EL (cell line): ENCODE measurements at places on chromosomes 1 and 21.

- DNase-seq: peak; percentile 13
These were observed 507.1 kb upstream of the ZRANB2 start for GRCh38 chr1:71587961-71588360.

GRCh38 chr1:67257173-67257535 lies 50.5 kb upstream of the IL12RB2 start:
- no peak for DNase-seq

- DNase-seq: peak; percentile 10
These were observed 1.2 kb downstream of the DMBX1 start for GRCh38 chr1:46490656-46491442.

GRCh38 chr21:37266515-37267221 lies 466 bp downstream of the VPS26C start:
- DNase-seq: peak; percentile 54

DNA sequence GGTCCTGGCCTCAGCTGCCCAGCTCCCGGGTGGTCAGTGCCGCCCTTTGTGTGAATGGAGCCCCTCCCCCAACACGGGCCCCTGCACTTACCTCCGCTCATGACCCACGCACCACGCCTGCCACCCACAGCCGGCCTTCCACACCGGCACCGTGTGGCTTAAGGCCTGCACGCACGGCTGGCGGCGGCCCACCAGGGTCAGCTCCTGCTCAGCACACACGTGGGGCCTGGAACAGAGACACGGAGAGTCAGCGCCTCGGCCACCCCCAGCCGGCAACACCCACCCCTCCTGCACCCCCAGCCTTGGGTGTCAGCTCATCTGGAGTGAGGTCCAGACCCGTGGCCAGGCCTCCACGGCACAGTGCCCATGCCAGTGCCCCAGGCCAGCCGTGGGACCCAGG lies 8.9 kb downstream of the MEGF6 start:
- DNase-seq: no peak

DNA sequence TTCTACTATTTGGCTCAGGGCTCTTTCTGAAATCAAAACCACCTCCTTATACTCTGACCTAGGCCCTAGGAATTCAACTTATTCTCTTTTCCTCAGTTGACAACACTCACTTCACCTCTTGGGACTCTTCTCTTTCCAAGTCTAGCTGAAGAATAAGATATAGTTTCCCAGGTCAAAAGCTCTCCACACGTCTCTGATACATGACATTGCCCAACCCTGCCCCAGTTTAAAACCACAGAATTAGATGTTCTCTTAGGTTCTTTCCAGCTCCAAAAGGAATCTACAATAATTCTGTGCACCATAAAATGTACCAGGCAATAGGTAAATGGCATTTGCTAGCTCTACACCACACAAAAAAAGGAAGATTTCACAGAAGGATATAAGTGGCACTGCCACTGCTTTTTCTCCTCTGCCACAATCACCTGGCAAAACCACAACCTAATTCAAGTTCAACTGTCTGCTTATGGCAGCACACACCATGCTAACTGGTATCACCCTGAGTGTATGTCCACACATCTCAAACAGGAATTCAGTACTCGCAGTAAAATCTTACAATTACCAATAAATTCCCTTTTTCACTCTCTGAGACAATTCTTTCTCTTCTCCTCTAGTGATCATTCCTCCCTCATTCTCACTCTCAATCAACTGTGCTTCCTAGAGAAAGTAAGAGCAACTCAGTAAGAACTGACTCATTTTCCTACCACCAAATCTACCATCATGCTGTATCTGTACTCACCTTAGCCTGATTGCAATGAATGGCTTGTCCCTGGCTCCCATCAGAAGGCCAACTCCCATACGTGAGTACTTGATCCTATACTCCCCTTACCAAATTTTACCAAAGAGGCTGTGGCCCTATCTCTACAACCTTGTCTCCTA lies 27.3 kb downstream of the ZBTB8OS start:
- no peak for DNase-seq

GRCh38 chr1:204162494-204163074 lies 3.6 kb downstream of the REN start:
- DNase-seq: peak; percentile 72

DNA sequence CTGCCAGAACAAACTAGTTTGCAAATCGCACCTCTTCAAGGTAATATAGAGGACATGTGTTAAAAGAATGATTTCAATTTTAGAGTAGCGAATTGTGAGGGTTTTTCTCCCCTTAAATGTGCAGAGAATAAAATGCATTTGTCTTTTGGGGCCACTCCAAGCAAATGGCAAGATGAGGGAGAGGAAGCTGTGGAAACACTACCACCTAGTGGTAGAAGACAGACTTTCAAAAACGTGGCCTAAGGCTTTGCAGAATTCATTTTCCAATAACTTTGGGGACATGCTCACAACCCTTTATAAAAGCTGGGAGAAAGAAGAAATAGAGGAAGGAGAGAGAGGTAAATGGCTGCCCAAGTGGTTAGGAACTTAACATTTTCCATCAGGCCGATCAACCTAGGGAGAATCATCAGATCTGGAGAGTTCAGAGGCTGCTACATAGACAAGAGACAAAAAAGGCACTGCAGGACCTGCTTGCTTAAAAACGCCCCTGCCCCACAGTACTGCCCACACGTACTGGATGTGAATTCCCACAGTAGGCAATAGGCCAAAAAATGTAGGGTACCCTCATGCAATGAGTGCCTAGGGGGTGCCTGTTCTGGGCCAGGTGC lies 15.7 kb upstream of the RCAN1 start:
- DNase-seq: peak; percentile 54

- no peak for DNase-seq
These were observed 77.7 kb upstream of the JUN start for GRCh38 chr1:58861506-58861905.

DNA sequence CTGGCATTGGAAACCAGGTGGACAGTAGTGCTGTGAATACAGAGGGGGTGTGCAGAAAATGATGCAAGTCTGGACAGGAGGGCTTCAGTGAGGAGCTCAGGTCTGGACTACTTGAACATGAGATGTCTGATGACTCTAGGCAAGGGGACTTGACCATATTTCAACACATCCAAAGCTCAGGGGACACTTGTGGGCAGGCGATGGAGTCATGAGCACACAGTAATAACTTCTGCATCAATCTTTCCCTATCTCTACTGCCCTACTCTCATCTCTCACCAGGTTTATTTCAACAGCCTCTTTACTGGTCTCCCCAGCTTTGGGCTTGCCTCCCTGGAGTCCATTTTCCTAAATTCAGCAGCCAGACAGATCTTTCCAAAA lies 21.9 kb downstream of the FMO2 start:
- no peak for DNase-seq

DNA sequence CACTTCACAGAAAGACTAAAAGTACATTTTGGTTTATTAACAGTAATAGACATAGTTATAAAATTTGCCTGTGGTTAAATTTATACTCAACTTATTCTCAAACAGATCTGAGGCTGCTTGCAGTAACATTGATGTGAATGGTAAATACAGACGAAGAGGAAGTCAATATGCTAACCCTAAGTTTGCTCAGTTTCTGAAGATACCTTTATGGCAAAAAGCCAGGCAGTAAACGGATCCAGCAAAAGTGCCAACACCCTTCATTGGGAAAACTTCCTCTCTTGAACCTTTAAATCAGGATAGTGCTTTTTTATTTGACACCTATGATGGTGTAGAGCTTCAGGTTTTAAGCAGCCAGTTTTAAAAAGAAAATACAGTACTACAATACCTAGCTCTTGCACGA lies 16.6 kb upstream of the CCDC181 start:
- no peak for DNase-seq

DNA sequence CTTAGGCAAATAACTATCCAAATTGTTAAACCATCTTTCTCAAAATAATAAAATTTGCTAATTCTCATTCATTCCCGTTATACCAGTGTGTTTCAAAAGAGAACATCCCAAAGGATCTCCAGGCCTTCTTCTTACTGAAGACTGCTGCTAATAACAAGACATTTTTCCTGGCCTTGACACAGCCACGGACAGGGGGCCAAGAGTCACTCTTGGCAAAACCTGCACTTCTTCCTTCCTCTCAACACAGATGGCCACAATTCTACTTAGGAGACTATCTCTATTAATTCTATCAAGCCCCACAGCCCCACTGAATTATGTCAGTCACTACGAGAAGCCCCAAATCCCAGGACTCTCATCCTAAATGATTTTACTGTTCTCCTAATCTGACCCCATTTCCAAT lies 86.0 kb downstream of the EVI5 start:
- DNase-seq: no peak

DNA sequence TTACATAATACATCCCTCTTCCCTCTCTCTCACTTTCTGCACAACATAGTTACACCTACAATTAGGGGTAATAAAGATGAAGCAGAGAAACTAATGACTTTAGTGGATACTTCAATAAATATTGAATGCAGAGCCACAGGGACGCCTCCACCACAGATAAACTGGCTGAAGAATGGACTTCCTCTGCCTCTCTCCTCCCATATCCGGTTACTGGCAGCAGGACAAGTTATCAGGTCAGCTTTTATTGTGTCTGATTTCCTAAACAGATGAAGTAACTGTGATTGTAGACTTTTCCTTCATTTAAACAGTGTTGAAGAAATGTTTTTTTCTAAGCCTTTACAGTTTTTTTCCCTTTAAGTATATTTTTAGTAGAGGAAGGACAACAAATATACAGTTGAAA lies 281.6 kb downstream of the TPR start:
- peak; percentile 39 for DNase-seq

DNA sequence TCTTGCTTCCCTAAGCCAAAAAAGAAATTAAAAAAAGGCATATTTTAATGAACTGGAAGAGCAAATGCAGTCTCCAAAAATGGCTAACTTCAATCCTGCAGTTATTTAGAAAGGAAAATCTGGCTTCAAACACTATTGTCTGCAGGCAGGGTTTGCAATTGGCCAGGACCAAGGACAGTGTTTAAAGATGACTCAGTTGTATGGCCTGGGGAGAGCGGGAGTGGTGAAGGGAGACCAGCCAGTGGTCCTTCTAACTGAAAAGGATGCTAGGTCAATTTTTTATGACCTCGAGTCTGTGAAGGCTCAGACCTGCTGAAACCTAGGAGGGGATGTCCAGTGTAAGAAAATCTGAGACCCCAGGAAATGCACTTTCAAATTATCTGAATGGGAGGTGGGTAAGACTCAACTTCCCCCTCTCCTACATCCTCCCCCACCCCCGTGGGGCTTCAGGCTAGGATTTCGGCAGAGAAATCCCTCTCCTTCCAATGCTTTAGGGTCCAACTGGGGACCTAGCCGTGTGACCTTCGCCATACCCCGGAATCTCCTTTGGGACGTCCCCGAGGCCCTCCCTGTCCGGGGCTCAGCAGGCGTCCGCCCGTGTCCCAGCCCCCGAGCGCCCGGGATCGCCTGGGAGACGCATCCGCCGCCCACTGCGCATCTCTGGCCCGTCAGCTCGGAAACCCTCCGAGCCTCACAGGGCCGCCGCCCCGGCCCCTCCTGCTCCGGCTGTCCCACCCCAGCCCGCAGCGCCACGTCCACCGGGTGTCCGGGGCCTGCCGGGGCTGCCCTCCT lies 602 bp upstream of the RIMKLA start:
- DNase-seq: peak; percentile 37

GRCh38 chr21:41558842-41559241 lies 50.9 kb upstream of the TMPRSS2 start:
- no peak for DNase-seq

- DNase-seq: no peak
These were observed 32.4 kb downstream of the MORN1 start for GRCh38 chr1:2358651-2359640.
